Fibroblast of lung (primary cell): ENCODE measurements at places on chromosomes 6 and 20.

- DNase-seq, result no peak
These were observed 1407.6 kb downstream of the EPHA7 start for GRCh38 chr6:92011681-92012245.

- DNase-seq, result peak; percentile 71
These were observed 43.9 kb downstream of the PLCB4 start for GRCh38 chr20:9112541-9113515.

GRCh38 chr6:143451531-143451930 lies 926 bp downstream of the PEX3 start:
- DNase-seq, result no peak

GRCh38 chr6:90297115-90297866 lies 648 bp upstream of the BACH2 start:
- DNase-seq, result no peak

DNA sequence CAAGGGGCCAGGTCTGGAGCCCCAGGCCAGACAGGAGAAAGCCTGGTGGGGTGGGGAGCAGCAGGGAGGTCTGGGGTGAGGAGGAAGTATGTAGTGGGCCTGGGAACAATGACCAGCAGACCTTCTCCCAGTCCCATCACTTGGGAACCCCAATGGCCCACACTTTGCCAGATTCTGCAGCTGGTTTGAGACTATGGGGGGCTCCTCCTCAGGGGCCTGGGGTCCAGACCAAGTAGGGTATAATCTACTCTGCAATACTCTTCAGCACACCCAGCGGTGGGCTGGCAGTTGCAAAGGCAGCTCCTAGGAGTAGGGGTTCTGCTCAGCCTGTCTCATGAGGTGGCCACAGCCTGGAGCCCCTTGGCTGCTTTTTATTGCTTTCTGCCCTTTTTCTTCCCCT lies 52.8 kb downstream of the NPEPL1 start:
- DNase-seq, result no peak

- no peak for DNase-seq
These were observed 425.1 kb upstream of the JAG1 start for GRCh38 chr20:11098888-11099287.

DNA sequence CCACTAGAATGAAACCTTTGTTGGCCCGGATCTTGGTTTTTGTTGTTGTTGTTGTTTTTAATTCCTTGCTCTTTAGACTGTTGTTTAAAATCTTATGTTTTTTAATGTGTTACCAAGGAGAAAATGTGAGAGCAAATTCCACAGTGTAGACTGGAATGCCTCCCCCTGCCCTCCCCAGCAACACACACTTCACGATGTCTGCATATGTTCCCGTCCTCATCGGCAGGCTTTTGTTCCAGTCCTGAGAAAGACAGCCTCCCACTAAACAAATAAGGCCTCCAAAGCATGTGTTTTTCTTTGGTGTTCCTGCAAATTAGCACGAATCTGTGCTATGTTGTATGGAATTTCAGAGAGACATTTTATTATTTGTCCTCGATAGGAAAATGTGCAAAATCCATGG lies 263.3 kb upstream of the QKI start:
- peak; percentile 12 for DNase-seq

- no peak for DNase-seq
These were observed 7.0 kb upstream of the RWDD1 start for GRCh38 chr6:116564311-116564710.

GRCh38 chr6:73263570-73263909 lies 544 bp upstream of the KHDC1 start:
- DNase-seq, result no peak

DNA sequence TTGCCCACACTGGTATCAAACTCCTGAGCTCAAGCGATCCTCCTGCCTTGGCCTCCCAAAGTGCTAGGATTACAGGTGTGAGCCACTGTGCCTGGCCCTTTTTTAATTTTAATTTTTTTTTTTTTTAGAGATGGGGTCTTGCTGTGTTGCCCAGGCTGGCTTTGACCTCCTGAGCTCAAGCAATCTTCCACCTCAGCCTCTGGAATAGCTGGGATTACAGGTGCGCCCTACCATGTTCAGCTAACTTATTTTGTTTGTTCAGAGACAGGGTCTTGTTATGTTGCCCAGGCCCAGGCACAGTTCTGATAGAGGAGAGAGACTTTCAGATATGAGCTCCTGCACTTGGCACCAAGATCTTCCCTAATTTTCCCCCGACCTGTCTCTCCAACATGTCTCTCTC lies 8.1 kb downstream of the PSORS1C2 start:
- DNase-seq, result no peak

GRCh38 chr20:53708129-53708968 lies 114.7 kb upstream of the ZNF217 start:
- peak; percentile 53 for DNase-seq

- DNase-seq, result peak; percentile 80
These were observed 1.1 kb downstream of the FBXO30 start for GRCh38 chr6:145813285-145814034.
